ENCODE measurements at places on chromosomes 16 and 17. TPM values are rescaled to one million over a fixed set of nuclear protein-coding genes. Genes with fewer than 3 reads are reported as not detected.
A peak's percentile ranks its signal among the peaks of the same experiment; 100 is the strongest.

GRCh38 chr17:33661975-33662374, 368.9 kb upstream of the ASIC2 start:
- H3K4me3 ChIP-seq: no peak overlapping the region
- no peak for DNase-seq
- H3K36me3 ChIP-seq: no peaks in the 10 kb centered on the region
- no peaks in the 10 kb centered on the region for H3K4me1 ChIP-seq

DNA sequence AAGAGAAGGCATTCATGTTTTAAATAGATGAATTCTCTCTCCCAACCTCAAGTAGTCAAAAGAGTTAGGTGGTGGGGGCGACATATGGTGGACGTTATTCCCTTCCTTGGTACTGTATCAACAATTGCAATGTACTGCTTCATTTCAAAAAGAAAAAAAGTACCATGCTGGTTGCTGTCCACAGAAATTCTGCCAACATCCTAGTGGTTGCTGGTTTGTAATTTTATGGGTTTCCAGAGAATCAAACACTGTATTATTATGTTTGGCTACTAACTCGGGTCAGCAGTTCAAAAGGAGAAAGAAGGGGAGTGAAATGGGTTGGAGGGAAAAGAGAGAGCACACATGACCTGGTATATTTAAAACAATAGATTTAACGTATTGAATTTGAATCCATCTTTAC, 61.1 kb upstream of the KCNJ16 start:
- no peaks in the 10 kb centered on the region for H3K27me3 ChIP-seq
- no peaks in the 10 kb centered on the region for H3K4me1 ChIP-seq
- no peaks in the 10 kb centered on the region for H3K36me3 ChIP-seq
- H3K27ac ChIP-seq: no peak overlapping the region
- no peak for DNase-seq

GRCh38 chr17:30225919-30226553, 9.5 kb downstream of the SLC6A4 start:
- no peak overlapping the region for H3K4me3 ChIP-seq
- no peaks in the 10 kb centered on the region for H3K36me3 ChIP-seq

GRCh38 chr17:80195671-80196529, 24.2 kb downstream of the SGSH start:
- no peaks in the 10 kb centered on the region for H3K36me3 ChIP-seq
- no peak overlapping the region for H3K4me3 ChIP-seq
- no peaks in the 10 kb centered on the region for H3K4me1 ChIP-seq
- no peaks in the 10 kb centered on the region for H3K27me3 ChIP-seq

The IGF2BP1 gene
- 1.3 TPM for total RNA-seq

The TBCD gene
- total RNA-seq: 72.8 TPM

The CORO6 gene
- 5.9 TPM for total RNA-seq

- no peak overlapping the region for H3K27ac ChIP-seq
- no peaks in the 10 kb centered on the region for H3K27me3 ChIP-seq
- peak overlapping the region; percentile 90 for H3K4me3 ChIP-seq
- no peak for DNase-seq
- no peaks in the 10 kb centered on the region for H3K4me1 ChIP-seq
Measured at GRCh38 chr17:60602385-60602742, 2.4 kb downstream of the PPM1D start.

DNA sequence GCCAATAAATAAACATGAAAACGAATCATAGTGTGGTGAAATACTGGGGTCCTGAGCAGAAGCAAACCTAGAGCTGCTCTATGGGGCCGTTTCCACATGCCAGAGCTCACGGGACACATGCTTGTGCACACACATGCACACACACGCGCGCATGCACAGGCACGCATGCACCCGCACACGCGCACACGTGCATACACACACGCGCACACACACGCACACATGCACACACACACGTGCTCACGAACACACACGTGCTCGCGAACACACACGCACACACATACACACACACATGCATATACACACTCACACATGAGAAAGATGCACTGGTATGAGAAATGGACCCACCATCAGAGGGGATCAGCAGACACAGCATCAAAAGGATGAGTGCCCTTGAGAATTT, 52.2 kb upstream of the DNAJA2 start:
- H3K27ac ChIP-seq: no peak overlapping the region
- H3K27me3 ChIP-seq: no peaks in the 10 kb centered on the region
- no peaks in the 10 kb centered on the region for H3K4me1 ChIP-seq
- H3K4me3 ChIP-seq: no peak overlapping the region
- DNase-seq: no peak

GRCh38 chr17:13601776-13602551, at the start of gene HS3ST3A1:
HS3ST3A1 (minus strand) TSS chr17:13601929; CDS start chr17:13601129, 800 bp downstream.
- H3K36me3 ChIP-seq: no peaks in the 10 kb centered on the region
- peak within 1 kb of the TSS; percentile 49 for H3K4me3 ChIP-seq
- H3K4me1 ChIP-seq: no peaks in the 10 kb centered on the region
- peak; percentile 80 for DNase-seq
- peaks cover 2% of the 10 kb centered on the region for H3K27me3 ChIP-seq
- peak within 1 kb of the TSS; percentile 43 for H3K27ac ChIP-seq

GRCh38 chr17:32484041-32484461, 2.7 kb upstream of the CDK5R1 start:
- no peak overlapping the region for H3K4me3 ChIP-seq
- no peaks in the 10 kb centered on the region for H3K27me3 ChIP-seq
- no peak overlapping the region for H3K27ac ChIP-seq
- peaks cover 16% of the 10 kb centered on the region for H3K36me3 ChIP-seq
- DNase-seq: peak; percentile 52
